ENCODE measurements at places on chromosomes 12 and 14.
A peak's percentile ranks its signal among the peaks of the same experiment; 100 is the strongest.

- no peak for DNase-seq
Observed at GRCh38 chr14:23614395-23614828, 21.8 kb upstream of the DHRS2 start.

- no peak for DNase-seq
Observed at GRCh38 chr14:105863296-105864108, 337.1 kb downstream of the TMEM121 start.

DNA sequence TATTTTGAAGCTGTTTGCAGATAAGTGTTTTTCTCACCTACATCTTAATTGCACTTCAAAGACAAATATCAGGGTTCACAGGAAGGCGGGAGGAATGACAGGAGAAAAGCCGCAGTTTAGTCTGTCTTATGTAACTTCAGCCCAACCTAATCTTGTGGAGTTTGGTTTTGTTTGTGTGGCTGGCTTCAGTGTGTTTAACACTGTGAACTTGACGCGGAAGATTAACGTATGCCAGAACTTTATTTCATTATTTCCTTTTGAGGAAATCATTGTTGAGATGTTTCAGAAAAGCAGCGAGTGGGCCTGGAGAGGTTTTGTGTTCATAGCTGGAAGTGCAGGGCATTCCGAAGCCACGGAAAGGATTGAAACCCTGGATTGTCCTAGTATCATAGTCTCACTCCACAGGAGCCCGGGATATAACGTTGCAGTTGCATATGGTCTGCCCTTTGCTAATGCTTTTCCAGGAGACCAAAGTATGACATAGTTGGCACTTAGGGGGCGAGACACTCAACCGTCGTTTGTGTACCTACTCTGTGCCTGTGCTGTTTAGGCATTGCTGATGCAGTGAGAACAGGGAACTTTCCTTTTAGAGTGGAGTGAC is 2.0 kb downstream of the PELI2 start:
- peak; percentile 5 for DNase-seq

DNA sequence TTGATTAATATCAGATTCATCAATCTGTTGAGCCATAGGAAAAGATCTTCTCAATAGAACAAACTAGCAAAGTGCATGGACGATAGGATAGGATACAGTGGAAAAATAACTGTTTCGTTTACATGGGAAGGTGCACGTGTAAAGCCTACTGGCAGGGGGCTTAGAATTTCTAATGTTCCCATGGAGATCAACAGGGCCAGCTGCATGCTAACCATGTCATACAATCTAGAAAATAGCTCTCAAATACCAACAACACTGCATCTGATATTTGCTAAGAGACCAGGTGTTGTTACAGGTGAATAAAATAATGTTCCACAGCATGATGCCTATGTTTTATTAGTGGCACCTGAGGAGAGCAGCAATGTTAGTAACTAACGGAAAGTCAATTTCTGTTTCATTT is 72.5 kb downstream of the ACSS3 start:
- peak; percentile 98 for DNase-seq

DNA sequence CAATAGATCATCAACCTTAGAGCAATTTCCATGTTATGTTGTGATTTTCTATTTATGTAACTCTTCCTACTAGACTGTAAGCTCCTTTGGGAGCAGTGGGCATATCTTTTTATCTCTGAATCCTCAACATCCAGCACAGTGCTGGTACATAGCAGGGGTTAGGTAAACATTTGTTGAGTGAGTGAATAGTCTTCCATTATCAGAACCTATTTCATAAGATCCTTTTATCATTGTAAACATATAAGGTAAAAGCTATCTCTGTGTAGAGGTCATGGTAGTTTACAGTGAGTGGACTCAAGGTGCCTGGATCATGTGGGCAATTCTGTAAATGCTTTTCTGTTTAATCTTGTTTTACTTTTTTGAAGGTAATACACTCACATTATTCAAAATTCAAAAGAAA is 15.1 kb downstream of the FKBP11 start:
- peak; percentile 68 for DNase-seq

DNA sequence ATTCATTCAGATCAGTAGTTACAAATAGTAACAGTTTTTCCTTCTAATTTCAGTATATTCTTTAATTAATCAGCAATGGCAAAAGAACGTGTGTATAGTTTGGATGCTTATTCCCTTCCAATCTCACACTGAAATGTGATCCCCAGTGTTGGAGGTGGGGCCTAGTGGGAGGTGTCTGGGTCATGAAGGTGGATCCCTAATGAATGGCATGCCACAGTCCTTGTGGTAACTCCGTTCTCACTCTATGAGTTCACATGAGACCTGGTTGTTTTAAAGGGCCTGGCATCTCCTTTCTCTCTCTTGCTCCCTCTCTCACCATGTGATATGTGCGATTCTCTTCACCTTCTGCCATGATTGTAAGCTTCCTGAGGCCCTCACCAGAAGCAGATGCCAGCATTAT is 18.9 kb upstream of the SYNDIG1L start:
- DNase-seq, result no peak

DNA sequence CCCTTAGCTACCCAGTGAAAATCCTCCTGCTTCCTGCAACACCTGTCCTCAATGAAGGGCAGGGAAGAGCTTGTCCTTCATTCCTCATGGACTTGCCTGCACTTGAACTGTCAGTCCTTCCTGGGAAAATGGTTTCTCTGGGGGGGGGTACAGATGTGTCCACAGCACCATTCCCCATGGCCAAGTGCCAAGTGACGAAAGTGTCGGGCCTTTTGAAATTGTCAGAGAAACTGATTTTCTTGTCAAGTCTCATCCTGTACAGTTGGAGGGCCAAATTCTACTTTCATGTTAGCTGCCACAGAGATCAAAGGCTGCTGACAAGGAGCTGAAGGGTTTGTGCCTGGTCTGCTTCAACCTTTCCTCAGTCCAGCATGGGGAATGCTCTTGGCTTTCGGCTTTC is 179.5 kb upstream of the PARP11 start:
- no peak for DNase-seq

- DNase-seq, result no peak
Observed at GRCh38 chr12:68271346-68271745, 17.9 kb upstream of the IL22 start.

GRCh38 chr14:97458661-97459579 is 661.7 kb downstream of the VRK1 start:
- no peak for DNase-seq

DNA sequence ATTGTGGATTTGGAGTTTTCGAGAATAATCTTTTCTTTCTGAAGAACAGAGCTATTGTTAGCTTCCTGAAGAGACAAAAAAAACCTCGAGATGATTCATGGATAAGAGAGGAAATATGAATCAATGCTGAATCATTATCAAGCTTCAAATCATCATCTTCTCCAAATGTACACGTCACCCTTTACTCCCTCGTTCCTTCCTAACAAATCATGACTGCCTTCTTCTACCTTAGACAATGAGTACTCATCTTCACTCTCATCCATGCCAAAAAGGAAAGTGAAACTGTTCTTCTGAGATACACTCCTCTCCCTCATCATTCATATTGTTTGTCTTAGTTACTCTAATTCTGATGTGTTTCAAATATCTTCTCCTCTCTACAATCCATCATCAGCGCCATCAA is 1115.8 kb upstream of the ATXN7L3B start:
- no peak for DNase-seq

DNA sequence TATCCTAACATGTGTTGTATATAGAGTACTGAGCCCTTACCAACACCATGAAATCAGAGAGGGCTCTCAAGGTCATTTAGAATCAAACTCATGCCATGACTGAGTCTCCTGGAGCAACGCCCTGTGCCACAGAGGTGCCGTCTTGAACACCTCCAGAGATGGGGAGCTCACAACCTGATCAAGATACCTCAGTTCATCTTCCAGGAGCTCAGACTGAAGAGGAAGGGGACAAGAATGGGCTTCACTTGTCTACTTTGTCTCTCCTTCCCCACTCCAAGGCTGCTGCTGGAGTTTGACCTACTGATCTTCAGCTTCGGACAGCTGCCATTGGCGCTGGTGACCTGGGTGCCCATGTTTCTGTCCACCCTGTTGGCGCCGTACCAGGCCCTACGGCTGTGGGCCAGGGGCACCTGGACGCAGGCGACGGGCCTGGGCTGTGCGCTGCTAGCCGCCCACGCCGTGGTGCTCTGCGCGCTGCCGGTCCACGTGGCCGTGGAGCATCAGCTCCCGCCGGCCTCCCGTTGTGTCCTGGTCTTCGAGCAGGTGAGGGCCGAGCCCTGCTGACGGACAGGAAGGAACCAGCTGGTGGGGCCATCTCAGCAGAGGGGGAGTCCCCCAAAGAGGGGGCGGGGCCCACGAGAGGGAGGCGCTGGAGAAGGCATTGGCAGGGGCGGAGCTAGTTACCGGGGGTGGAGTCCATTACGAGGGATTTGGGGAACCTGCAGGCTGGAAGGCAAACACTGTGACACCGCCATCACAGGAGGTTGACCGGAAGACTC is 12.0 kb downstream of the SOAT2 start:
- peak; percentile 17 for DNase-seq

GRCh38 chr12:19447386-19447785 is 8.1 kb downstream of the AEBP2 start:
- no peak for DNase-seq

DNA sequence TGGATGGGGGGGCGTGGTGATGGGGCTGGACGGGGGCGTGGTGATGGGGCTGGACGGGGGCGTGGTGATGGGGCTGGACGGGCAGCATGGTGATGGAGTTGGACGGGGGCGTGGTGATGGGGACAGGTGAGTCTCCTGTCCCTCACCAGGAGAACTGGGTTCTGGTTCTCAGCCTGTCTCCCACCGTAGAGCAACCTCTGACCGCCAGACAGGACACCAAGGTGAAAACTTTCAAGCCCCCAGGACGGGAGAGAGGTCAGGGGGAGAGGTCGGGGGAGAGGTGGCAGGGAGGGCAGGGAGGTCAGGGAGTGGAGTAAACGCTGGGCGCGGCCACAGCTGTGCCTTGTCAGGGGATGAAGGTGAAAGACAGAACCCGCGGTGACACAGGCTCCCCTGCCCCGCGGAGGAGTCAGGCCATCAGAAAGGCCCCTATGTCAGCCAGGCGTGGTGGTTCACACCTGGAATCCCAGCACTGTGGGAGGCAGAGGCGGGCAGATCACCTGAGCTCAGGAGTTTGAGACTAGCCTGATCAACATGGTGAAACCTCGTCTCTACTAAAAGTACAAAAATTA is 84.6 kb downstream of the GALNT9 start:
- DNase-seq, result no peak

- DNase-seq, result no peak
Observed at GRCh38 chr14:99039331-99040041, 232.5 kb downstream of the BCL11B start.

DNA sequence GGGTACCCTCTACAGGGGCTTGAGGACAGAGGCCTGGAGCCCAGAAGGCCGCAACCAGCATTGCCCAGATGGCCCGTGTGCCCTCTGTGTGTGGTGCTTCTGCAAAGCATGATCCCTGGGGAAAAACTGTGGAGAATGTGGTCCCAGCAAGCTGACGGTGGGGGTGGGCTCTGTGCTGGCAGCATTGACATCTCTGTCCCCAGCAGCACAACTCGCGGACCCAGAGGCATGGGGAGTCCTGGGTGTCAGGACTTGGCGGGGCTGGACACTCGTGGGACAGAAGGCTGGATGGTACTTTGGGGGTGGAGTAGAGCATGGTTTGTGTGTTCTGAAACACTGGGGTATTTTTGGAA is 4.3 kb downstream of the CLBA1 start:
- DNase-seq, result no peak

GRCh38 chr12:68617160-68617926 is 6.6 kb downstream of the RAP1B start:
- DNase-seq, result no peak

DNA sequence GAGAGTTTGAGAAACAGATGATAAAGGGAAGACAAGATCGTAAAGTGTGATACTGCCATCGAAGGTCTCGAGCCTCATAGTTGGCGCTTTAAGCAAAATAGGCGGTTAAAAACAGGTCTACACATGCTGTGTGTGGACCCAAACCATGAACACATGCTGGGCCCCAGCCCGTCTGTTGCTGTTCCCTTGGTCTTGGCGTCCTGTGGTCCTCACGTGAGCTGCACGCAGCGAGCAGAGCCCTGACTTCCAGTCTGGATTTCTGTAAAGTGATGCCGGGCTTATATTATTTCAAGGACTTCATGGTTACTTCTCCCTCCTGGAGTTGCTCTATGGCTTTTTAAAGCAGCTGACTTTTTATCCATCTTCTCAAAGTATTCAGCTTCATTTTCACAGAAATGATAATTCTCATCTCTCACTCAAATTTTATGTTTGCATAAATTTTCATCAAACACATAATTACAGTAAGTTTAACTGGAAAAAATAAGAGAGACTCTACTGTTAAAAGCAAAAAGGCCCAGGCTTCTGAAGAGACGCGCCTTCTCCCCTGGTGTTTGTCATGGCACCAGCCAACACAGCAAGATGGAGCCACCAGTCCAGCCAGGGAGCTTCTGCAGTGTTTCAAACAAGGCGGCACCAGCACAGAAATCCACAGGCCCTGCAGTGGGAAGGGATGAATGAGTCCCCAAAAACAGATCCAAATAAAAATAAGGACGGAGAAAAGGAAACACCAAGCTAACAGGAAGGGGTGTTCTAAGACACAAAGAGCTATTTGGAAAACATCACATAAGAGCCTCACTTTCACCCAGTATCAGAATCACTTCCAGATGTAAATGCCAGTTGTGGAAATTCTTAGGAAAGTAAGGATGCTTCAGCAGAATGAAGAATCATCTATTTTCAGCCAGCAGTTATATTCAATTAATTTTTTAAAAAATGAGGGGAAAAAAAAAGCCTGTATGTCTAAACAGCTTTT is 24.9 kb downstream of the SFSWAP start:
- no peak for DNase-seq

GRCh38 chr14:37584211-37585100 is 10.6 kb downstream of the FOXA1 start:
- DNase-seq, result peak; percentile 72

DNA sequence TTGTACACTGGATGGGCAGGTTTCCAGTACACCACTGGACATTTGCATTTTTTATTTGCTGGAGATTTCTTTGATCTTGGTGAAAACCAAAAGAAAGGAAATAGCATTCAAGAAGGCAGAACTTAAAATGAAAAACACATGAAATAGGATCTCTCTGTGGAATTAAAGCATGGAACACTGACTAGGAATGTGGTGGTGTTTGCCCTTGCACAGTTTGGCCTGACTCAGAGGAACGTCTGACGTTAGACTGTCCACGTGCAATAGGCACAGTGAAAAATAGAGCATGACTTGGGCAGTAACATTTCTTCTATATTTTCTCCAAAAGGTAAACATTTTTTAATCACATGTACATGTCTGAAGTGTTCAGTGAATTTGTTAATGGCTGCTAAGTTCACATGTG is 474.1 kb upstream of the PRICKLE1 start:
- DNase-seq, result no peak

DNA sequence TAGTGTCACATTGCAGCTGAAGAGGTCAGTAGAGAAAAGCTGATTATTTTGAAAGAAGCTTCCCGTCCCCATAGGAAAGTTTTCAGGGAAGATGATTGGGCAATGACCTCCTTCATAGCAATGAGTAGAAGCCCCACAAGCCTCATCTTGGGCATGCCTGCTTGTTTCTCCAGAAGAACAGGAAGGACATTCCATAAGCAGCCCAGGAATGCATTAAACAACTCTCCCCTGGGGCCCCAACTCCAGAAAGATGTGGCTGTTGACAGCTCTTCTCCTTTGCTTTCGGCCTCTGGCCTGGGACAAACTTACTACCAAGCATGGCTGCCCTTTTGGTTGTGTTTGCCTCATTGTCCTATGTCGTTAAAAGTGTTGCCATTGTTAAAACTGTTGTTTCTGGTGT is 5.7 kb upstream of the VDR start:
- no peak for DNase-seq
